ENCODE measurements at places on chromosomes 3 and 15.

- DNase-seq: no peak
Observed at GRCh38 chr3:24514119-24514518, 19.5 kb upstream of the THRB start.

GRCh38 chr3:197542741-197543454, 12.9 kb downstream of the BDH1 start:
- no peak for DNase-seq

- no peak for DNase-seq
Observed at GRCh38 chr3:185089751-185090150, 63.1 kb downstream of the C3orf70 start.

- no peak for DNase-seq
Observed at GRCh38 chr3:172846103-172846561, 95.6 kb downstream of the ECT2 start.

DNA sequence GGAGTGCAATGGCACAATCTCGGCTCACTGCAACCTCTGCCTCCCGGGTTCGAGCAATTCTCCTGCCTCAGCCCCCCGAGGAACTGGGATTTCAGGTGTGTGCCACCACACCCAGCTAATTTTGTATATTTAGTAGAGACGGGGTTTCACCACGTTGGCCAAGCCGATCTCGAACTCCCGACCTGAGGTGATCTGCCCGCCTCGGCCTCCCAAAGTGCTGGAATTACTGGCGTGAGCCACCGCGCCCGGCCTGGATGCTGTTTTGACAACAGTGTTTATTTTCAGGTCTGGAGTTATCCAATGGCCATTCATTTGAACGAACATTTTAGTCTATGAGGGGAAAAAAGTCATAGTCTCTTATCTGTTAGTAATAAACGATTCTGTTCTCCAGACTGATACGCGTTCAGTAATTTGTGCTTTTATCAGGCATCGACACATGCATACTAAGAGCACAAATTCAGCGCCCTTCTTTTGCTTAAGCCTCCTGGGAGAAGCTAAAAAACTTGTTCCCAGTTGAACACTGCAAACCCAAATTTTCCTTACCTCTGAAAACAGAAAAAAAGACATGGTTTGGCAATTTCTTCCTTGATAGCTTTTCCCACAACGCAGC, 1.3 kb downstream of the B3GALNT1 start:
- peak; percentile 47 for DNase-seq

DNA sequence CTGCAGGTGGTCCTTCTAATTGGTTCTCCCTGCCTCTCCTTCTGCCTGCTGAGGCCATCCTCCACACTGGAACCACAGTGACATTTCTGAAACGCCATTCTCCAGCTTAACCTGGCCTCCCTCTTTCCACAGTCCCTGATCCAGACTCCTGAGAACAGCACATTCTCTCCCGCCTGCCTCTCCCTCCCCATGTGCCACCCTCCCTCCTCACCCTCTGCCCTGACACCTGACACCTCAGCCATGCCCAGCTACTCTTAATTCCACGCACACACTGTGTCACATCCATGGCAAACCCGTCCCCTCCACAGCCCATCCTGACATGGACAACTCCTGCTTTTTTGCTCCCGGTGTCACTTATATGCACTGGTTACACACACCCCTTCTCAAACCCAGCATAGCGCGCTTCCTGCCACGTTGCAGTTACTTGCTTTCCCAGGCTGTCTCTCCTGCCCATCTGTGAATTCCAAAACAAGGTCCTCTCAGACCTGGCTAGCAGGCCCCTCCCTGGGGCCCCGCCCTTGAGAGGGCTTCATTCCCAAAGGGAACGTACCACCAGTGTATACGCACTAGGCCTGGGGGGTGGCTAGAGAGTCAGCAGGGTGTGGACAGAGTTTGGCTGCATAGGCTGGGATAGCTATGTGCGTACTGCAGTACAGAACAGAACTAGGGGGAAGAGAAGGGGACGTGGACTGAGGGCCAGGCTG, 92.7 kb upstream of the BLM start:
- DNase-seq: no peak

GRCh38 chr3:148330542-148330941, 367.2 kb upstream of the AGTR1 start:
- no peak for DNase-seq

Measured in upper lobe of left lung (tissue), 6 donors.